Activated CD4-positive, alpha-beta T cell treated with anti-CD3 and anti-CD28 coated beads, Interleukin-10, Interleukin-2, amounts not matched to agents 100 ng/mL and 50 ng/mL, durations not matched to agents 16 hours and 8 hours (primary cell): ENCODE measurements at places on chromosomes 11 and 22.

GRCh38 chr22:29987137-29987536 is 93.1 kb upstream of the HORMAD2 start:
- peak; percentile 21 for DNase-seq

DNA sequence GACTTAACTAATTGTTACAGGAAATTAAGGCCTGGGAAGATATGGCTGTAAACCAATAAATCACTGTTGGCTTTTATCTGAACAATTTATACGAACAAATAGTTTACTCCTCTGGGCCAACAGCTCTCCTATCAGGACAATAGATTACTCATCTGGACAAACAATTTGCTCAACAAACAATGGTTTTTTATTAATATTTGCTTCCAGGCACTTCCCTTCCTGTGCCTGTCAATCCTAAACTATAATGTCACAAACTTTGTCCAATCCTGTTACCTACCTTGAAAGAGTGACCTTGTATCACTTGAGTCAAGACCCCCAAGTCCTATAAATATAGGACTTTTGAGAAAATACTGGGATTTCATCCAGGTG is 87.6 kb upstream of the OR9Q1 start:
- DNase-seq: no peak

DNA sequence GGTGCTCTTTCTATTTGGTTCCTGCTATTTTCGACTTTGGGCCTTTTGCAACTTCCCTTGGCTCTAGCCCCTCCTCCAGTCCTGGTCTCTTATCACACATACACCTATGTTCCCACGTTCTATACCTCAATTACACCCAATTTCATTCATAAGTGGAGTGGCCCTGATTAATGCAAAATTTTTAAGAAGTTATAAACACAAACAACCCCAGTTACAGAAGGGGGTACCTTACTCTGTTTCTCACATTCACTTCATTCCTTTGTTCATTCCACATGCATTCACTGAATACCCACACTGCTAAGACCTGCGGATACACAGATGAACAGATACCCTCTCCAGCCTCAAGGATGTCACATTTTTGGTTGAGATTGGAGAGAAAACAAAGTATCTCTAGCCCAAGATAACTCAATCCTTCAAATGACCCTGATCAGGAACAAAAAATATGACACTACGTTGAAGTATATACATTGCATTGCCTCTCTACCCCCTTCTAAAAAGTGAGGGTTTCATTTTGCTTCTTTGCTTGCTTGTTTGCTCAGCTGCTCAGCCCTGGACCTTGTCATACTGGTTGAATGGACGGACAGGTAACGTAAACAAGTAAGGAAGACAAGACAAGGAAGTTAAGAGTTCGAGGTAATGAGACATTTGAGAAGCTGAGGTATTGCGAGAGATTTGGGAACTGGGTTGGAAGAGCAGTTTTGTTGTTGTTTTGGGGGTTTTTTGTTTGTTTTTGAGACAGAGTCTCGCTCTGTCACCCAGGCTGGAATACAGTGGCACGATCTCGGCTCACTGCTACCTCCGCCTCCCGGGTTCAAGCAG is 3.6 kb upstream of the VPS37C start:
- DNase-seq: no peak

GRCh38 chr11:29309992-29310391 is 706.8 kb downstream of the KCNA4 start:
- DNase-seq: no peak

DNA sequence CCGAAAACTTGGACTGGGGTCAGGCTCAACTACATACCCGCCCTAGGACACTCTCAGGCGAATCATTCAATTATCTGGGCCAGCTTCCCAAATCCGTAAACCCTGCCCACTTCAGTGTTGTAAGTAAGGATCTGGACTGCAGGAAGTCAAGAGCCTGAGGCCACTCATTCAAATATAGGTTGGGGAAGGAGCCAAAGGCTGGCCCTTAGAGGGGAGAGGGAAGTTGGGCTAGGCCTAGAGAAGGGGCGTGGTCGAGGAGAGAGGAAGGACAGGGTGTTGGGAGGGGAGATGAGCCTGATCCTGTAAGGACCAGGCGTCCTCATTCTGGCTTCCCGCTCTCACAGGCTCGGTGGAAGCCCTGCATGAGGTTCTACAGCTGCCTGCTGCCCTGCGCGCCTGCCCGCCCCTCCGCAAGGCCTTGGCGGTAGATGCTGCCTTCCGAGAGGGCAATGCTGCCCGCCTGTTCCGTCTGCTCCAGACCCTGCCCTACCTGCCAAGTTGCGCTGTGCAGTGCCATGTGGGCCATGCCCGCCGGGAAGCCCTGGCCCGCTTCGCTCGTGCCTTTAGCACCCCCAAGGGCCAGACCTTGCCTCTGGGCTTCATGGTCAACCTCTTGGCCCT is 3.0 kb downstream of the SAC3D1 start:
- DNase-seq: no peak

DNA sequence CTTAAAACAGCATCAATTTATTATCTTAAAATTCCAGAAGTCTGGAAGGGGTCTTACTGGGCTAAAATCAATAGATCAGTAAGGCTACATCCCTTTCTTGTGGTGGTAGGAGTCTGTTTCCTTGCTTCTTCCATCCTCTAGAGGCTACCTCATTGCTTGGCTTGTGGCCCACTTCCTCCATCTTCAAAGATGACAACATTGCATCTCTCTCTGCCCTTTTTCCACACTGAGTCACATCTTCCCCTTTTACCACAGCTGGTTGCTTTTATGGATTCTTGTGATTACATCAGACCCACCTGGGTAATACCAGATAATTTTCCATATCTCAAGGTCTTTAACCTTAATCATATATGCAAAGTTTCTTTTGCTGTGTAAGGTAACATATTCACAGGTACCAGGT is 60.9 kb downstream of the GRIA4 start:
- DNase-seq: no peak

GRCh38 chr11:103587901-103588788 is 448.3 kb upstream of the DDI1 start:
- no peak for DNase-seq

DNA sequence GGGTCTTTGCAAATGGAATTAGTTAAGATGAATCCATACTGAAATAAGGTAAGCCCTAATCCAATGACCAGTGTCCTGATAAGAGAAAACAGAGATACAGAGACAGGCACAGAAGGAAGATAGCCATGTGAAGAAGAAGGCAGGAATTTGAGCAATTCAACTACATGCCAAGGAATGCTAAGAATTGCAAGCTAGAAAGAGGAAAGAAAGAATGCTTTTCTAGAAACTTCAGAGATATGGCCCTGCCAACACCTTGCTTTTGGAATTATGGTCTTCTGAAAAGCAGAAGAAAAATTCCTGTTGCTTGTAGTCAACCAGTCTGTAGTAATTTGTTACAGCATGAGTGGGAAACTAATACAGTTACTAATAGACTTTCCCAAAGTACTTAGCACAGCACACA is 111.3 kb downstream of the SLC17A6 start:
- no peak for DNase-seq

DNA sequence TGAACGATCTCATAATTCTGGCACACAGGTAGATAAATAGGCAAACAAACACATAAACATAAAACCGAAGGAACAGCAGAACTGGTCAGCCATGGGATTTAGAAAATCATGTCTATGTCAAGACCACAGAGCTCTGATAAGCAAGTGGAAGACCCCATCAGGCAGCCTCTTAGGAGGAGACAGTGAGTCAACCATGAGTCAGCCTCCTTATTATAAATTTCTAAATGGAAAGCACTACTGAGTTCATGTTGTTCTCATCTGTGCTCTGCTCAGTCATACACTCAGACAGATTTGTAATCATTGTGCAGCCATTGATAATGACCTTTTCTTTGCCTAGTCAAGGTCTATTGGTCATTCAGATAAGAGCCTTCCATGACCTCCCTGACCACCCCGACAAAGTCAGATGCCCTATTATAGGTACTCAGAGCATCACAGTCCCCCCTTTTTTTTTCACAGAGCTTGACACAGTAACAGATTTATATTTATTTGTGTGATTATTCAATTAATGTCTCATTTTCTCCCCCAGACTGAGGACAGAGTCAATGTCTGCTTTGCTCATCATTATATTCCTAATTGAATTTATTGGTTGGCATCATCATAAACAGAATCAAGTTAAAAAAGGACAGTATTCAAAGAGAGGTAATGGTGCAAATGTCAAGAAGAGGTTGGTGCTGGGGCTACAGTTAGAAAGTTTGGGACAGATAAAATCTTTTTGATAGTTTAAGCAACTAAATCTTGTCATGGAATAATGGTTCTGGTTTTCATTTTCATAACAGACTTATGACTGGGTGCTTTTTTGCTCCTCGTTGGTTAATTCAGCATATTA is 579.7 kb upstream of the CCDC90B start:
- no peak for DNase-seq

DNA sequence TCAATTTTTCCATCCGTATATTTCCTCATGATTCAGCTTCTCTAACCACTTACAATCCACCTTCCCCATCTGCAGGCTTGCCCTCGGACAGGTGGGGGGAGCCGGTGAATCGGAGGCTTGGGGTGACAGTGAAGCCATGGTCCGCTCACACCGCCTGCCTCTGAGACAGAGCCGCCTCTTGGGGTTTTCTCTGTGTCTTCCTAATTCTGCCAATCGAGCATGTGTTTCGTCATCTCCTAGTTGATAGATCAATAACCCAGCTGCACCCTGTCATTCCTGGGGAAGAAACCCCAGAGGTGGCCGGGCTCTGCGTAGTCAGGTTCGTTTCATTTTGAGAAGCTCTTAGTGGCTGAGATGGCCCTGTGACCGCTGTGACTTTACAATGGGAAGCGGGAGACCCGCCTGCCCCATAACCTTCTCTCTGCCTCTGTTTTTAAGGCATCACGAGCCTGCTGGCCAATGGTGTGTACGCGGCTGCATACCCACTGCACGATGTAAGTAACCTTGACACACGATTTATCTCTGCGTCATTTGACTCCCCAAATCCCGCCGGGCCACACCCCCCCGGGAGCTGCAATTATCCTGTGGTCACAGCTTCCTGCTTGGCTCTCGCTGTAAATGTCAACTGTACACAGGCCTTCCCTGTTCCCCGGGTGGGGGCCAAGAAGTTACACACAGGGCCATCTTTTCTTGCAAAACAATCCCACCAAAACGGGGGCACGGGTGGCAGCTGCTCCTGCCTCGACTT is 33.3 kb downstream of the ANO1 start:
- no peak for DNase-seq

DNA sequence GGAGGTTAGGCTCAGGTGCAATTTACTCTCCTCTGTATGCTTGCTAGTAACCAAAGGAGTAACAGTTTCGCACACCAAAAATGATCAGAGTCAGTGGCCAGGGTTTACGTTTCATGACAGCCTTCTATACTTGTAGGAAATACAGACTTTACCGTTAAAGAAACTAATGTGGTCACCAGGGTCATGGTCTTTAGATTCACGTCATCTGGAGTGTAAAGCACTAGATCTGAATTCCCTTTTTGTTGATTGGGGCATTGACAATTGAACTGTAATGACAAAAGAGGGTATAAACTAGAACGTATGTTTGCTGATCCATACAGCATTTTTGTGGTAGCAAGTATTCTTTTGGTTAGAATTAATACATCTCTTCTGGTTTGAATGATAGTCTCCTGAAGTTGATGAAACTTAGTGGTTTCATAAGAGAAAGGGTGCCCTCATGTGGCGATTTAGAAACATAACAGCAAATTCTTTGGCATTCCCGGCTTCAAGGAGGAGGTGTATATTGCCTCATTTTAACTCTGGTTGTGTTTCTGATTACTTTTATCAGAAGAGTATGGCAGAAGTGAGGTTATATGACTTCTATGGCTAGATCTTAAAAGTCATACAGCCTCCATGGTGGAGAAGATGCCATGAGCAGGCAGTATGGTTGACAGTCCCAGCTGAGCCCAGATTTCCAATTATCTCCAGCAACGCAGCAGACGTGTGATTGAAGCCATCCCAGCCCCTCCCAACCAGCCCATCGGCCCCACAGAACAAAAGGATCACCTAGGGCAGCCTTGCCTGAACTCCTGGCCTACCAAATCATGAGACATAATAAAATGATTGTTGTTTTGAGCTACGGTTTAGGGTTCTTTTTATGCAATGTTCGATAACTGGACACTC is 35.1 kb downstream of the MMP7 start:
- peak; percentile 77 for DNase-seq

DNA sequence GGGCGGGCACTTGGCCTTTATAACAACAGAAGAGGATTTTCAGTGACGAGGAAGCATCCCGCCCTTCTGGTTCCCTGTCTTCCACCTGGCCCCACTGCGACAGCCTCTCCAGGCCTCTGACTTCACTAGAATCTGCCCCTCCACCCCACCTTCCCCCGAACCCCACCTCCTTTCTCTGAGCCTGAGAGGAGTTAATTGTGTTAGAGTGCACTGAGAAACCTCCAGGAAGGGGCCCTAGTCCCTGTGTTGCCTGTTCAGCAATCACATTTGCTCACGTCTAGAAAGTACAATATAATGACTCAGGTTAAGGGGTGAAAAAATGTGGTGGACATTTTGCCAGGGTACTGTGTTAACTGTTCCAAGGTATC is 38.8 kb downstream of the PTPRJ start:
- DNase-seq: peak; percentile 79

DNA sequence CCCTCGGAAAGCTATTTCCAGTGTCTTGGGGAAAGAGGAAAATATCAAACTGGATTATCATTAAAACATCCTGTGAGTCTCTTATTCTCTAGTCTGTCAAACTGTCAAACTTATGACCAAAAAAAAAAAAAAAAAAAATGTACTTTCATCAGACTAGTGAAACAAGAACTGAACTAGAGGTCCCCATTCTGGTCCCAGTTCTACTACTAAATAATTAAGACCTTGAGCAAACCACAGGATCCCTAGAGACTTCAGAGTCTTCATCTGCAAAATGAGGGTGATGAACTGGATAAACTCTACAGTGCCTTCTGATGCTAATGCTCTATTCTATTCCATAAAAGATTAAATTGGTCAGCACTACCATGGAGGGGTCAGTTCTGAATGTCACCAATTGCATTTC is 105.8 kb downstream of the SERGEF start:
- no peak for DNase-seq

GRCh38 chr11:62816557-62816956 is 11.3 kb upstream of the NXF1 start:
- no peak for DNase-seq

- no peak for DNase-seq
These were observed 606.7 kb upstream of the LRRC4C start for GRCh38 chr11:42066113-42066512.

DNA sequence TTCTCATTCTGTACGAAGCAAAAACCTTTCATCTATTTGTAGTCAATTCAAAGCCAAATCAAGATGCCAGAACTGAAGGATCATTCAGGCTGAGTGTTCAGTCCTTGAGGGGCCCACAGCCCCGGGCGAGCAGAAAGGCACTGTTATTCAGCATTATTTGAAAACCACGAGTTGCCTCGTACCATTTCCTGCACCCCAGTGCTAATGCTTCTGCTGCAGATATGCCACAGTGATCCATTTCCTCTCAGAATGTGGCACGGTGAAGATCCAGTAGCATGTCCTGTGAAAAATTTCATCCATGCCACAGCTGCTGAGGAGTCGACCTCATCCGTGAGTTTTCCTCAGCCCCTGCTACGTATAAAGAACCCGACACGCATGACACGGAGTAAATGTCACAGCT is 85.4 kb downstream of the OSBP2 start:
- DNase-seq: no peak

GRCh38 chr11:73660497-73661034 is 14.2 kb downstream of the PLEKHB1 start:
- no peak for DNase-seq

- no peak for DNase-seq
These were observed 87.5 kb downstream of the TMEM135 start for GRCh38 chr11:87125257-87125656.

- peak; percentile 66 for DNase-seq
These were observed 295.1 kb upstream of the PLET1 start for GRCh38 chr11:112555491-112556364.

GRCh38 chr11:27468995-27469695 is 3.4 kb downstream of the LGR4 start:
- no peak for DNase-seq
